Endodermal cell (in vitro differentiated cells): ENCODE measurements at places on chromosomes 3 and 15.

DNA sequence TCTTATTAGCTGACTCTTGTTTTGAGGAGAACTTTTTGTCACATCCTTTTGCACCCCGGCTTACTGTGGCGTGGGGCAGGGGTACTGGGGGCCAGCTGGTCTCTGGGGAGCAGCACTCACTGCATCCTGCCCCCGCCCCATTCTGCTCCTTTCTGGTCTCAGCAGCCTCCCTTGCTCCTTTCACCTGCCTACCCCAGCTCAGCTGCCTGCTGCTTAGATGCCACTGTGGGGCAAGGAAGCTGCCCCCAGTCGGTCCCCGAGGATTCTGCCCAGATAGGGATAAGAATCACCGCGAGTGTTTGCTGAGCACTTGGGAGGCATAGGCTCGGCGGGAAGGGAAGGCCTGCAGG, 32.0 kb downstream of the APBA2 start:
- no peak for DNase-seq

- no peak for DNase-seq
Observed at GRCh38 chr3:66577426-66578203, 76.8 kb upstream of the LRIG1 start.

DNA sequence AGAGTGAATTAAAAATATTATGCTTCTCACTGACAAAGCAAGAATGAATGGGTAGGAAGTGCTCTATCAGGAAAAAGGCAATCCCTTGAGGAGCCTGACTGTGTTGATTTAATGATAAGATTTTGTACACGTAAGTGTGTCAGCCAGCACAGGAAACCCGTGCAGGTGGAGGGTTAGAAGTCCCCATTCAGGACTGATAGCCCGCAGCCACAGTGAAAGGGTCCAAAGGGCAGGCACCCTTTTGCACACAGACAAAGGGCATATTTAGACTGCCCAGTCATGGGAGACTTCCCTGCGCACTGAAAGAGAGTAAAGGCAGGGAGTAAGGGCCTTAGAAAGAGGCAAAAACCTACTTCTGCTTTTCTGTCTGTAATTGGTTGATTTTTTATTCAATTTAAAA, 26.4 kb upstream of the SKIL start:
- DNase-seq, result no peak

DNA sequence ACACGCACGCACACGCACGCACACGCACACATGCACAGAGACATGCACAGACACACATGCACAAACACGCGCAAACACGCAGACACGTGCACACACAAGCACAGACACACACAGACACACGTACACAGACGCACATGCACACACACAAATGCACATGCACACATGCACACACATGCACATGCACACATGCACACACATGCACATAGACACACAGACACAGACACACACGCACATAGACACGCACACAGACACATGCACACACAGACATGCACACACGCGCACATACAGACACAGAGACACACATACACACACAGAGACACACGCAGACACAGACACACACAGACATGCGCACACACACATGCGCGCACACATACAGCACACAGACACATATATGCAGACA, 26.4 kb upstream of the PIGZ start:
- no peak for DNase-seq

DNA sequence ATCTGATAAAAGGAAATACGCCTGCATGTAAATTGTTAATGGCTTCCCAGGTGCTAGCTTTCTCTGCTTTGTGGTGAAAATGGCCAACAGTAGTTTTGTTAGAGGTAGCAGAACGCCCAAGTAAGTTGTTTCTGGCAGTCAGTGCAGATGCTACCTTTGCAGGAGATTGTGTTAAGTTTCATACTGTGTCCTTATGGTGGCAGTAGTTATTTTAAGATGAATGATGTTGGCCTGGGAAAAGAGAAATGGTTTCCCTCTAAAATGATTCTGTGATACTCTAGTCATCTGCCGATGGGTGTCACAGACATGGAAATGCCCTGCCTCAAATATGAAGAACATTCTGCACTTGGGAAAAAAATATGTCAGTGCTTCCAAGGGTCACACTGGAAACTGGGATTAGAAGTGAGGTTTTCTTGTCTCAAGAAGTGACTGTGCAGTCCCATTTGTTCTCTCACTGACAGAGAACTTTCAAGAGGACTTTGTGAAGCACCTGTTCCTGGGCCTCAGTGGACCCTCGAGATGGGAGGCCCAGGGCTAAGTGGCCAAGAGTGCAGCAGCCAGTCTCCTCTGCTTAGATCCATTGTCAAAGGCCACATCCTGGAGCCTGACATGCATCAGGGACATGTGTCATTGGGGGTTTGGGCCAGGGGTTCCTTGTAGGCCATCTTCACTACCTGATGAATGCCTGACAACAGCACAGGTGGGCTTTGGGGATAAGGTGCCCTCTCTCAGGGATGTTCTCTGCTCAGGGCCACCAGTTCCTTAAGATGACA, 393.3 kb downstream of the CACNA2D3 start:
- no peak for DNase-seq

DNA sequence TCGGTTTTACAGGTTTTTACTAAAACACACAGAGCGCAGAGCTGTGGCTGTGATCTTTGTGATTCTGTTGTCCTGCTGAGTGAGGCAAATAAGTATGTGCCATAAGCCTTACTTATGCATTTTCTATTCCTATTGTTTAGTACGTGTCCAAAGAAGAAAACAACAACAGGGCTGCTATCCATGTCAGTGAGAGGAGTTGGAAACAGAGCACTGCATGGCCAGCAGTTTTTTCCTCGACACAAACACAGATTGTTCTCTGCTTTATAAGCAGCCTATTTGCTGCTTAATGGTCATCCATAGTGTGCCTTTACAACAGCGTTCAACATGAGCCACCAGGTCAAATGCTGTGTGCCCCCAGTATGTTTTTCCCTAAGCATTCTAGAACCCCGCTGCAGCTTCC, 79.8 kb downstream of the SHQ1 start:
- no peak for DNase-seq

DNA sequence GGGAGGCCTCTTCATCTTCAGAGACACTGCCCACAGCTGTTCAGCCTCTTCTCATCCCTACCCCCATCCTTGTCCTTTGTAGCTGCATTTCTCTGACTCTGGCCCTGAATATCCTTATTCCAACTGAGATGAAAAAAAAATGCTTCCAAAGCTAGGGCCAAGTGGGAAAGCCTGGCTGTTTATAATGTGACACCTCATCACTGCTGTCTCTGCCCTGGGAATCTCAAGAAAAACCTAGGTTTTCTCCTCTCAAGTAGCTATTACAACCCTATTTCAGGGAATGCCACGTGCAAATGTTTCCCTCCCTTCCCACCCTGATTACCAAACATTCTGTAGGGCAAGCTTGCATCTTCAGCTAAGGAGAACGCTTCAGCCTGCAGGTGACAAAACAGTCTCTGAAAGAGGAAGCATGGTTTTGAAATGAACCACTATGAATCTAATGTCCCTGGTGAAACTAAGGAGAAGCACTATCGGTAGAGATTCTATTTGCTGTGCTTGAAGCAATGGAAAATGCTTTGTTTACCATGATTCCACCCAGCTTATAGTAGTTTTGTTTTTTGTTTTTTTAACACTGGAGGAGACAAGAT, 65.4 kb downstream of the USF3 start:
- no peak for DNase-seq

DNA sequence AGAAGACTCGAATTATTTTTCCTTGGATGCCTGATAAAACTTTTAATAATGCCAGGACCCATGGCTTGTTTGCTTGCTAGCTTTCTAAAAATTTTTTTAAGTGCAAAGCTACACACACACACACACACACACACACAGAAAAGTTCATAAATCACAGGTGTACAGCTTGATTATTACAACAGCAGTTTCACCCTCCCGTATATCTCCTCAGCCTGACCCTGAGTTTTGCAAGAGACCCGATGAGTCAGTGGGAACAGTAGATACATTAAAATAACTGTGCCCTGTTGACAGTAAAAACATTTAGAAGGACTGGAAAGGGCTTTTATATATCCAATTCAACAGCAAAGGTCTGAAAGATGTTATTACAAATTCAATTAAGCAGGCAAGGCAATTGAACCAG, 46.7 kb downstream of the EMC4 start:
- no peak for DNase-seq
